Effector memory CD4-positive, alpha-beta T cell (primary cell): ENCODE measurements at places on chromosomes 4 and X.

GRCh38 chr4:87026800-87027495 lies 92.1 kb downstream of the AFF1 start:
- H3K4me1 ChIP-seq: peaks cover 3% of the 10 kb centered on the region
- H3K36me3 ChIP-seq: no peaks in the 10 kb centered on the region
- H3K27me3 ChIP-seq: no peaks in the 10 kb centered on the region
- H3K27ac ChIP-seq: no peak overlapping the region
- H3K4me3 ChIP-seq: no peak overlapping the region
- no peak for DNase-seq

- no peaks in the 10 kb centered on the region for H3K27me3 ChIP-seq
- H3K36me3 ChIP-seq: no peaks in the 10 kb centered on the region
- no peaks in the 10 kb centered on the region for H3K4me1 ChIP-seq
- no peak for DNase-seq
Observed at GRCh38 chr4:34854451-34854850, 1389.9 kb downstream of the ARAP2 start.

GRCh38 chr4:22674700-22675099 lies 18.0 kb upstream of the GBA3 start:
- DNase-seq: no peak
- no peaks in the 10 kb centered on the region for H3K4me1 ChIP-seq
- no peaks in the 10 kb centered on the region for H3K36me3 ChIP-seq

- no peak for DNase-seq
- H3K27me3 ChIP-seq: no peaks in the 10 kb centered on the region
- H3K4me1 ChIP-seq: peaks cover 10% of the 10 kb centered on the region
- H3K27ac ChIP-seq: no peak overlapping the region
- H3K4me3 ChIP-seq: no peak overlapping the region
- H3K36me3 ChIP-seq: no peaks in the 10 kb centered on the region
Observed at GRCh38 chr4:119632216-119632615, 3.6 kb upstream of the PDE5A start.

- H3K27ac ChIP-seq: no peak overlapping the region
- H3K4me1 ChIP-seq: peaks cover 3% of the 10 kb centered on the region
- no peak overlapping the region for H3K4me3 ChIP-seq
- no peaks in the 10 kb centered on the region for H3K27me3 ChIP-seq
- DNase-seq: no peak
Observed at GRCh38 chrX:51889851-51890250, 3.6 kb upstream of the MAGED1 start.

DNA sequence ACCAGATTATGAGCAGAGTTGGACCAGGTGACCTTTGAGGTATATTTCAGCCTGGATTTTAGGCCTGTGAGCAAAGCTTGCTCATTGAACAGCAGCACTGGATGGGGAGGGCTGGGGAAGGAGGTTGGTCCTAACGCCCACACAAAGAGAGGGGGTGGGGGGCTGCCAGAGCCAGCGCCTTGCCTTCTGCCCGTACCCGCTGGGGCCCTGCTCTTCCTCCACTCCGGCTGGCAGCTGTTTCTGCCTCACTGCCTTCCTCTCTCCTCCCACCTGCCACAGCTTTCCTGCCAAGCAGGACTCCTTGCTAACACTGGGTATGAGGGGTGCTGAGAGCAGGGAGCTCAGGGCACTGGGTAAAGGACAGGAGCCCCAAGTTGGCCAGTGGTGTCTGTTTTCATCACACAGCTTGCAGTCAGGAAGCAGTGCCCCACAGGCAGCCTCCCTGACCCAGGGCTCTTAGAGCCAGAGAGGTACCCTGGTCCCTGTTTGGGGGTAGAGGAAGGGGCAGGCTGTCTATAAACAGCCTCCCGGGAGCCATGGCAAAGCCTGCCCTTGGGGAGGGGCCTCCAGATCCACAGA lies 6.1 kb downstream of the NALF2 start:
- no peaks in the 10 kb centered on the region for H3K36me3 ChIP-seq
- H3K4me3 ChIP-seq: no peak overlapping the region
- H3K4me1 ChIP-seq: peaks cover 4% of the 10 kb centered on the region
- no peak overlapping the region for H3K27ac ChIP-seq
- H3K27me3 ChIP-seq: no peaks in the 10 kb centered on the region

- no peak for DNase-seq
- H3K4me1 ChIP-seq: no peaks in the 10 kb centered on the region
- no peaks in the 10 kb centered on the region for H3K27me3 ChIP-seq
- H3K36me3 ChIP-seq: no peaks in the 10 kb centered on the region
Observed at GRCh38 chrX:24259544-24260240, 54.2 kb downstream of the SUPT20HL2 start.

DNA sequence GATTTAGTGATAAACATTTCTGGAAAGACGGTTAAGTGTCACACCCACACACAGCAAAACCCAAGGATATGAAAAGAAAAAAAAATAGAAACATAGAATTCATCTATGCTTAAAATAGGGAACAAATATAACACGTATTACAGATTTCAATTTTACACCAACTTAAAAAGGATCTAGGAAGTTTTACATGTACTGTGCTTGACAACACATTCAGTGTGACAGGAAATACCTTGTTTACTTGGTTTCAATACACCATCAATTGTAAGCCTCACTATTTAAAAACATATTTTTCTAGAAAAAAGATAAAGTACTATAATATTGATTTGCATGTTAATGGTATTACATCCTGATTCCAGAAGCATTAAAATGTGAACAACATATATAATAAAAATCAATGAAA lies 77.0 kb upstream of the SPRY1 start:
- H3K4me3 ChIP-seq: no peak overlapping the region
- no peak for DNase-seq
- H3K36me3 ChIP-seq: no peaks in the 10 kb centered on the region
- H3K27me3 ChIP-seq: no peaks in the 10 kb centered on the region
- no peak overlapping the region for H3K27ac ChIP-seq

DNA sequence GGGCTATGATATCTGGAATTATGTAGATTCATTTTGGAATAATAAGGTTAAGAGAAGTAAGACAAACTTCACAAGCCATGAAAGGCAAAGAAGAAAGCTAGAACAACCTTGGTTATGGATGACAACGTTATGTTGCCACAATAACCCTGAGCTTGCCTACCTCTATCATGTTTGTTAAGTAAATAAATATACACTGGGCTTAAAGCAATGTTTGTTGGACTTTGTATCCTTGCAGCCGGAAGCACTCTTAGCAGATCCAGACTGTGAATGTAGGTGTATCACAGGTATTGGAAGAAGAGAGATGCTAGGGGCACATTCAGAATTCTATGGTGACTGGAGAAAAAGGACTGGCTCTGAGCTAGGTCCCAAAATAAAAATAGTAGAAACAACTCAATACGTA lies 214.4 kb downstream of the HS3ST1 start:
- H3K4me3 ChIP-seq: no peak overlapping the region
- H3K27ac ChIP-seq: no peak overlapping the region
- H3K36me3 ChIP-seq: no peaks in the 10 kb centered on the region
- no peaks in the 10 kb centered on the region for H3K27me3 ChIP-seq

DNA sequence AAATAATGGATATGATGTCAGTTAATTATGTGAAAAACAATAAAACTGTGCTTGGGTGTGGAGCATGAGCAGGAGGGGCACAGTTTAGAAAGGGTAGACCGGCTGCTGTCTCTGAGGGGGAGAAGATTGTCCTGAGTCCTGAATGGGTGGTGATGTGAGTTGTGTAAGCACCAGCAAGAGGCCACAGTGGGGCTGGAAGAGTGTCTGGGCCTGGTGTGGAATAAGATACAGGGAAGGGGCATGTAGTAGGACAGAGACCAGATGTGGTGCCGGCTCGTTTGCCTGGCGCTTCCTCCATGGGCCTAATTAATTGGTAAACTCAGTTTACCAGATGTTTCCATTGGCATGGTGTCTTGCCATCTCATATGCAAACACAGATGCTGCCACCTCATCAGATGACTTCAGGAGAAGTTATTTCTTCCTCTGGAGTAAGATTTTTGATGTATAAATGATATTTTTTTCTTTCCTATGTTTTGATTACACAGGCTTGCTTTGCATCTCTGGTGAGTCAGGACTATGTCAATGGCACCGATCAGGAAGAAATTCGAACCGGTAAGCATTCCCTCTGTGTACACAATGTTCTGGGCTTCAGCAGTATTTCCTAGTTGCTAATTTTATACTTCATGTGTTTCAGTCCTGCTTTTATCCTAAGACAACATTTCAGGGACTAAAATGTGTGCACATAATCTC lies 5.1 kb downstream of the MED28 start:
- DNase-seq: no peak
- no peak overlapping the region for H3K4me3 ChIP-seq
- peaks cover 11% of the 10 kb centered on the region for H3K4me1 ChIP-seq

GRCh38 chr4:34950926-34951325 lies 1293.4 kb downstream of the ARAP2 start:
- H3K27ac ChIP-seq: no peak overlapping the region
- H3K4me3 ChIP-seq: no peak overlapping the region
- no peak for DNase-seq

- H3K36me3 ChIP-seq: no peaks in the 10 kb centered on the region
- peak overlapping the region; percentile 20 for H3K4me3 ChIP-seq
- H3K27ac ChIP-seq: no peak overlapping the region
- peak; percentile 14 for DNase-seq
- no peaks in the 10 kb centered on the region for H3K4me1 ChIP-seq
- no peaks in the 10 kb centered on the region for H3K27me3 ChIP-seq
Observed at GRCh38 chr4:13656569-13657405, 29.3 kb upstream of the BOD1L1 start.

DNA sequence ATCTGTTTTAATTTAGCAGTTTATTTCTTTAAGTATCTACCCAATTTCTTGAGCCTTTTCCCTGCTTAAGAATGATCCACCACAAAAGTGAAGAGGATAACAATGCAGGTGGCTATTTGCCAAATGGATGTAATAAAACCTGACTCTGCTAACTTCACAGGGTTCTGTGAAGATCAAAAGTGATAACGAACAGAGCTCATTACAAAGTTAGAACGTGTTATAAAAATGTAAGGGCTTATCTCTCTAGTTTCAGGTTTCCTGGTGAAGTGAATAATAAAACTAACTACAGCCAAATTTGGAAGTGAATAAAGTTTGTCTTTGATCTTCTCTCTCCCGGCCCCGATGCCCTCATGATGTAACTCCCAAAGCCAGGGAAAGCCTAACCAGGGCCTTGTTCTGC lies 497.9 kb downstream of the SMARCA1 start:
- DNase-seq: no peak
- no peaks in the 10 kb centered on the region for H3K36me3 ChIP-seq
- no peaks in the 10 kb centered on the region for H3K27me3 ChIP-seq
- no peaks in the 10 kb centered on the region for H3K4me1 ChIP-seq
- H3K4me3 ChIP-seq: no peak overlapping the region

GRCh38 chr4:7101692-7102515 lies 34.0 kb upstream of the GRPEL1 start:
- DNase-seq: peak; percentile 21
- peaks cover 14% of the 10 kb centered on the region for H3K4me1 ChIP-seq
- H3K4me3 ChIP-seq: peak overlapping the region; percentile 43
- H3K36me3 ChIP-seq: no peaks in the 10 kb centered on the region

- H3K27ac ChIP-seq: no peak overlapping the region
- no peak overlapping the region for H3K4me3 ChIP-seq
- H3K4me1 ChIP-seq: no peaks in the 10 kb centered on the region
- DNase-seq: no peak
- H3K36me3 ChIP-seq: no peaks in the 10 kb centered on the region
Observed at GRCh38 chr4:152763796-152764195, 15.7 kb downstream of the TIGD4 start.
